Fibroblast of skin of left quadriceps (primary cell): ENCODE measurements at places on chromosomes 5 and 9.

DNA sequence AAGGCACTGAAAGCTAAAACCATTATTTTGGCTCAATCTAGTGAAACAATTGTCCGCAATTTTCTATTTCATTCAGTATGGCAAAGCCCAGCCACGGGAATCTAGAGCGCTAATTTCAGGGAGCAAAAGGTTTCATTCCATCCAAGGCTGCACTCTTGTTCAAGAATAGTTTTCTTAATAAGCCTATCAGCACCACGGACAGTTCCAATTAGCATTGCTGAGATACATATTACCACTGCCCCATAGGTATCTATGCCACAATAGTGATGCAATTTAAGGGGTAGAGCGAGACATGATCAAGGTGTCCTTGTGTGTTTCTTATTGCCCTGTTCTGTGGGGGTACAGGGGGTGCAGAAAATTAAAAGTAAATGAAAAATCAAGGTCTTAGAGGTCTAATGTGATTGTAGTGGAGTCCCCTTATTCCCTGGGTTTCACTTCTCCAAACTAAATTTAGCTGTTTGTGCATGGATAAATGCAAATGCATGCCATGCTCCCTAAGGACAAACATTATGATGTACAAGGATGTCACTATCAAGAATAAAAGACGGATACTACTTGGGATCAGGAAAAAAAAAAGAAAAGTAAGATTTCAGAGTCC is 45.5 kb downstream of the SPOCK1 start:
- peak; percentile 35 for DNase-seq

- DNase-seq: no peak
Observed at GRCh38 chr5:172505845-172506244, 51.5 kb upstream of the SH3PXD2B start.

DNA sequence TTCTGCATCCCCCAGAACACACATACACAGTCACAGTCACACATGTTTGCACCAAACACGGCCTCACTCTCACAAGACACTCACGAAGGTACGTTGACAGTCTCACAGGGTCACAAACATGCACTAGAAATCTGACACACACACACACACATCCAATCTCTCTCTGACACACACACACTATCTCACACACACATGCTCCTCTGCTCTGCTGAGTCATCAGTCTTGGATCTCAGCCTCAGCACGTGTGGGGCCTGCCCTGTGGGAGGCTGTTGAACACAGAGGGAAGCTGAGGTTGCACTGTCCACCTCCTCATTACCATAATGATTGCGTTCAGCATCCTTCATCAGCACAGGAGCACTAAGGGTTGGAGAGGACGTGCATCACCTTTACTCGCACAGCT is 188.8 kb downstream of the MTRR start:
- DNase-seq: peak; percentile 35

DNA sequence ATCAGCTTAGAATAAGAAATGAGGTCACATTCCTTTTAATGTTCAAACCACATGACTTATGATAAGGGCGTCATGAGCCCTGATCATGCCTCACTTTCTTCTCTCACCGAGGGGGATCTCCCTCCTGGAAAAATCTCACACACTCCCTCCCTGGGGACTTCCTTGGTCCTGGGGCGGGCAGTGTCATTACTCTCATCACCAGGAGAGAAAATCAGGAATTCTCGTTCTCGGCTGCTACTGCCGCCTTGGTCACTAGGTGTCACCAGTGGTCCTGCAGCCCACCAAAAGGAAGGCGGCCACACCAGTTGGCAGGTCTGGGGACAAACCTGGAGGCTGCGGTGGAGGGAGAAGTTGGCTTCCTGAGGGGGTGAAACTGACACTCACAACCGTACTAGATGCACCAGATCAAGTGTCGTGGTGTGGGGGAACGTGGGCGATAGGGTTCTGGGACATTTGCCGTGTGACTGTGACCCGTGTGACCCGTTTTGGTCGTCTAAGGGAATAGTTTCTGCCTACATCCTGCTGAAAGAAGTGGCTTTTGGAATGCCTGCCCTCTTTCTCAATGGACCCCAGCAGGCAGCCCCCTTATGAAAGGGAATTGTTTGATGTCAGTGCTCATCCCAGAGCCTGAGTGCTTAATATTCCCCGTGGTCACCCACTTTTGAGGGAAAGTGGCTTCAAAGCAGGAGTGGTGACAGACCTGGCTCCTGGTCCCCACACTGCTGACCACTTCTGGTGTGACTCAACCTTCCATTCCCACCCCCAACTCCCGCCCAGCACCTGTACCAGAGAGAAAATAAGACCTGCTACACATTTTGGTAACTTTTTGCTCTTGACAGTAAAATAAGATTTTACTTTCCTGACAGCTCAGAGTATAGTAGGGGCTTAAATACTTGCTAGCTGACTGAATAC is 63.2 kb downstream of the ACER2 start:
- DNase-seq: no peak

DNA sequence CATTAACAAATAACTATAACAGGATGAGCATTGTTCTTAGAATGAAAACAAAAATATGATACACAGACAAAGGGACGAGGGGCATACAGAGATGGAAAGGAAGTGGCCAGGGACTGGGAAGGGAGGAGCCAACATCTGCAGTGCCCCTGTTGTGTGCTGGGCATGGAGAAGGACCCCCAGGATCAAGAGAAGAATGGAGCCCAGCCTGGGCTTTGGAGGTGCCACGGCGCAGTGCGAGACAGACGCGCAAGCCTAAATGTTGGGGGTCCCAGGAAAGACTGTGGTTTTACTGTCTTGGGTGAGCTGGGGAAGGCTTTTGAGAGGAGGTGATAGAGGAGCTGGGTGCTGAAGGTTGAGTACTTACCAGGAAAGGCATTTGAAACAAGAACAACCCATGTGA is 28.4 kb upstream of the DUSP1 start:
- no peak for DNase-seq

DNA sequence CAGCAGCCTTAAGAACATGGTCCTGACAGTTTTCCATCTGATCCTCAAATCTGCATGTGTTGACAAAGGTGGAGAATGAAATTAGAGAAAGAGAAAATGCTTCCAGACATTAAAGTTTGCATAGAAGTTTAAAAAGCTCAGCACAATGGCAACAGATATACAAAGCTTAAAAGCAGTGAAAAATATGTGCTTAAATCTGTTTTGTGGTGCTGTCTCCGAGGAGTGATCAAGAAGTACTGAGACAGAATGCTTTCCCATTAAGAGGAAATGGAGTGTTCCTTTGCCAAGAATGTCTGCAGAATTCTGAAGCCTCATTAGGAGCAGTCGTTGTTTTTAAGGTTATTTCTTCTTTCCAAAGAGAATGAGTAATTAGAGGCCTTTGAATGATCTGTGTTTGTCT is 131.4 kb downstream of the MCTP1 start:
- no peak for DNase-seq

DNA sequence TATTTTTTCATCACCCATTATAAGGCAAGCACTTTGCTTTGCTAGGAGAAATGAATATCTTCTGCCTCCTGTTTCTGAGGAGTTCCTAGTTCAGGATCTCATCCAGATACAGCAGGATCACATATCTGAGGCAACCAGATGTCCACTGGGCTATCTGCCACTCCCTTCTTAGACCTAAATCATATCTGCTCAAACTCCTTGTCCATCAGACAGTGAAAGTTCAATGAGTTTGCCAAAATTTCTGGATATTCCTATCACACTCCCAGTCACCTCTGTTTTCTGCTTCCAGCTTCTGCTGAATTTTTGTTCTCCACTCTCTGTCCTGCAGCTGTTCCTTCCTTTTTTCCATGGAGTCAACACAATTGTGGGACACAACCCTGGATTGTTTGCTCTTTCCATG is 54.2 kb upstream of the BASP1 start:
- no peak for DNase-seq

- peak; percentile 21 for DNase-seq
Observed at GRCh38 chr5:42268630-42269029, 154.6 kb upstream of the GHR start.

GRCh38 chr9:16626577-16627130 is 243.8 kb downstream of the BNC2 start:
- peak; percentile 59 for DNase-seq

GRCh38 chr9:37969558-37970300 is 65.8 kb upstream of the SLC25A51 start:
- no peak for DNase-seq

DNA sequence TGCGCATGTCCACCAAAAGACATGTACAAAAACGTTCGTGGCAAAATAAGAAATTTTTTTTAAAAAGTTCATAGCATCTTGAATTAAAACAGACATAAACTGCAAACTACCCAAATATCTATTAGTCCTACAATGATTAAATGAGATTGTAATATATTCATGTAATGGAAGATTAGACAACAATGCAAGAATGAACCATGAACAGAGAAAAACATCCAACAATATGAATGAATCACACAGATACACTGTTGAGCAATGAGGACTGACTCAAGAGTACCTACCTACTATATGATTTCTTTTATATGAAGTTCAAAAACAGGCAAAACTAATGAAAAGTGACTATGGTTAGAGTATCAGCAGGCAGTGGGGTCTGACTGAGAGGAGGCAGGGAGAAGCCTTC is 17.9 kb upstream of the CTNNAL1 start:
- no peak for DNase-seq

DNA sequence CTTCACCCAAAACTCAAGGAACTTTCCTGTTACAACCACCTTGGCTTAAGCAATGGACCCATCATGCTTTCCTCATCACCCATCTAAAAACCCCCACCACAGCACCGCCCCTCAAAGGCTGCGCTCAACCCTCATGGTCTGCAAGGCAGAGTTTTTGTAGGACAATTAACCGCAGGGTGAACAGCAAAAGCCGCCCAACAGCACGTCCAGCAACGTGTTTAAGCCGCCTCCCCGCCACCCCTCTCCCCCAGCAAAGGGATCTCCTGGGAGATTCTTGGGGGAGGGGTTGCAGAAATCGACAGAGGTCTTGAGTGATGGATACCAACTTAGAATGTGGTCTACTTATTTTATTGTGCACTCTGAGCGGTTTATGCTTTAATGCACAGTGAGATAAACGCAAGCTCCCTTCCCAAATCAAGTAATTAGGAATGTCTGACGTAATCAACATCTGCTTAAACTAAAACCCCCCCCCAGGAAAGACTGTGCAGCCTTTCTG is 1.9 kb downstream of the ROR2 start:
- no peak for DNase-seq

- no peak for DNase-seq
Observed at GRCh38 chr9:117777823-117778222, 73.6 kb downstream of the TLR4 start.

DNA sequence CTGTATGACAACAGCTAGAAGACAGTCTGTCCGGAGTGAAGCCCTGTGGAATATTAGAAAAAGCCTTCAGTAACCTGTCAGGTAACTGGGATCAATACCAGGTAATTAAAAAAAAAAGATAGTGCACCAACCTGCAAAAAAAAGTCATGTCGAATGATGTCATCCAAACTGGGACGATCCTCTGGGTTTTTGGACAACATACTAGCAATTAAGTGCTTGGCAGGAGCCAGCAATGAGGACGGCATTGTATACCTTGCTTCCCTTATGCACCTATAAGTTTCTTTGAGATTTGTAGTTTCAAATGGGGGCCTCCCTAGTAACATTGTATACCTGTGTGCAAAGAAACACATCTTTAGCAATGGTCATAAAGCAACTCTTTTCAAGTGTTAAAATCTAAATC is 2.8 kb downstream of the PLK2 start:
- no peak for DNase-seq

DNA sequence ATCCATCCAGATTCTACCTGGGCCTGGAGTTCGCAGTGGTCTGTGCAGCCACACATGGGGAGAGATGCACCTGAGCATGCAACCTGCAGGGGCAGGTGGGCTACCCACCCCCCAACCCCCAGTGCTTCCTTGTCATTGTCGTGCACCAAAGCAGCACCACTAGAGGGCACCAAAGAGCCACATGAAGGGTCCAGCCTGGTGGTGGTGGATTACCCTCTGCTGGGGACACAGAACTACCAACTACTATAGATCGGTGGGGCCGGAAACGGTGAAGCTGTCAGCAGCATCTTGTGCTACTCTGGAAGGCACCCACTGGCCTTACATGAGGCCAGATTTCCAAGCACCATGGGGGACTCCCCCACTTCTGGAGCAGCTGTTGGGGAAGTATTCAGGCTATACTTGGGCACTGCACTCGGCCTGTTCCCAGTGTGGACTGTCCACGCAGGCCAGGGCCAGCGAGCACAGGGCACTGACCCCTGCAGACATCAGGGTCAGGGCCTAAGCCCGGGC is 60.2 kb upstream of the TBC1D2 start:
- peak; percentile 71 for DNase-seq

GRCh38 chr9:72465593-72465984 is 55.8 kb upstream of the TMC1 start:
- DNase-seq: no peak

DNA sequence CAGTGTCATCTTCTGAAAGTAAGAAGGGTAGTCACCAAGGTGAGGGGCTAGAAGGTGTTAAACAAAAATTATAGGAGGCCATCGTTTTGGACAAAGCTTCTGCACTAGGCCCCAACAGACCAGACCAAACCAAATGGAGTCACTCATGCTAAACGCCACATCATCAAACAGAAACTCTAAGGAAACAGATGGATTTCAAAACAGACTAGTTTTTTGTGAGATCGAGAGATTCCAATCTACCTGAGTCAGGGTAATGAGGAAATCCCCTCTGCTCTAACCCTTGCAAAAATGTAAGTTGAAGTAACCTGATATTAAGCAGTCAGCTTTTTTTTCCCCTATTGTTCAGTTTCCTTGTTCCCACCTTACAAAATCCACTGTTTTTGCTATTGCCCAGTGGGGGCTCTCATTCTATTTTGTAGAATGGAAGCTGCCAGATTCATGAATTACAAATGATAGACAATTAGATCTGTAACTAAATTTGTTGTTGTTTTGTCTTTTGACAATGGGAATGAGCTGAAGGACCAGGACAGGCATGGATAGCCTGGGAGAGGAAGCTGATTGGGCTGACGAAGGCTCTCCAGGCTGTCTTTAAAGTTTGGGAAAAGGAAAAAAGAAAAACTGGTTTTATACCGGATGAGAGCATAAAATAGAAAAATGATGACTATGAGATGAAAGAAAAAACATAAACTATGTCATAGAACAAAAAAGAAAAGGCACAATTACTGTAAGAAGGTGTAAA is 94.7 kb upstream of the ADAMTSL1 start:
- peak; percentile 80 for DNase-seq
